ENCODE measurements at places on chromosomes 7 and 10. TPM values are rescaled to one million over a fixed set of nuclear protein-coding genes. Genes with fewer than 3 reads are reported as not detected.

GRCh38 chr7:100839361-100839760 lies 12.0 kb upstream of the EPHB4 start:
- no peak for DNase-seq

Gene SDK1
- 3.9 TPM for total RNA-seq

Gene PTEN
- total RNA-seq: 76.9 TPM

- no peak for DNase-seq
These were observed 2.6 kb downstream of the PSMG3 start for GRCh38 chr7:1567049-1567771.

GRCh38 chr7:129458171-129458570 lies 23.9 kb downstream of the STRIP2 start:
- DNase-seq: no peak

Gene PKD2L1
- not detected for total RNA-seq

DNA sequence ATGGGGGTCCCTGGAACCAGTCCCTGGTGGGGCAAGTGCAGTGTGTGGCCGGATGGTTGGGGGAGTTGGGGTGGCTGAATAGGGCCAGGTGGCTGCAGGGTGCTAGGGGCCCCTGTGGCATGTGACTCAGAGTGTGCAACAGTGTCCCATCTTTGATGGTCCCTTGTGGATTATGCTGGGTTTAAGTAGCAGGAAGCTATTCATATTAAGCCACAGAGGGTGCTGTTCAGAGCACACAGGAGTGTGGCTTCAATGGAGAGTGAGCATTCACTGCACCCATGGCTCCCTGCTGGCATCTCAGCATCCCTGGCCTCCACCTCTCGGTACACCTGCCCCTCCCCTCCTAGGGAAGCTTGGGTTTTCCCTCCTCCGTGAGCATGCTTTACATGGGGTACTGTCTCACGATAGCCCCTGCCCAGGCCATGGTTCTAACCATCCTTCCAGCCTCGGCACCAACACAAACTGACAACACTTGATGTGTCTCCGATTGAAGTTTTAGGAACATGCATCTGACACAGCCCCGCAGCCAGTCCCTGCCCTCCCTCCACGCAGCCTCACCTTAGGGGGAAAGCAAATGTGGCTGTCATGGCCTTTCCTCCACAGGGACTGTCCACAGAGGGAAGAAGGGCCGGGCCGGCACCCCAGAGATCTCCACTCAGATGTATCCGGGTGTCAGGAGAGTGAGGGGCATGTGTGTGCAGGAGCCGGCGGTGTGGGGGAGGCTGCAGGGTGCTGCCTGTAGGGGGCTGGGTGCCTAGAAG lies 30.4 kb upstream of the PPIF start:
- peak; percentile 9 for DNase-seq

Gene SNX13
- total RNA-seq: 28.5 TPM

- DNase-seq: no peak
These were observed 82.5 kb downstream of the ZNF365 start for GRCh38 chr10:62456611-62457101.
